Stimulated activated CD4-positive, alpha-beta T cell treated with anti-CD3 and anti-CD28 coated beads, TNF-alpha, amount 100 ng/mL, for 4 hours (primary cell): ENCODE measurements at places on chromosomes 13 and 19.

- no peak for DNase-seq
Observed at GRCh38 chr13:109288151-109288709, 498.2 kb downstream of the IRS2 start.

DNA sequence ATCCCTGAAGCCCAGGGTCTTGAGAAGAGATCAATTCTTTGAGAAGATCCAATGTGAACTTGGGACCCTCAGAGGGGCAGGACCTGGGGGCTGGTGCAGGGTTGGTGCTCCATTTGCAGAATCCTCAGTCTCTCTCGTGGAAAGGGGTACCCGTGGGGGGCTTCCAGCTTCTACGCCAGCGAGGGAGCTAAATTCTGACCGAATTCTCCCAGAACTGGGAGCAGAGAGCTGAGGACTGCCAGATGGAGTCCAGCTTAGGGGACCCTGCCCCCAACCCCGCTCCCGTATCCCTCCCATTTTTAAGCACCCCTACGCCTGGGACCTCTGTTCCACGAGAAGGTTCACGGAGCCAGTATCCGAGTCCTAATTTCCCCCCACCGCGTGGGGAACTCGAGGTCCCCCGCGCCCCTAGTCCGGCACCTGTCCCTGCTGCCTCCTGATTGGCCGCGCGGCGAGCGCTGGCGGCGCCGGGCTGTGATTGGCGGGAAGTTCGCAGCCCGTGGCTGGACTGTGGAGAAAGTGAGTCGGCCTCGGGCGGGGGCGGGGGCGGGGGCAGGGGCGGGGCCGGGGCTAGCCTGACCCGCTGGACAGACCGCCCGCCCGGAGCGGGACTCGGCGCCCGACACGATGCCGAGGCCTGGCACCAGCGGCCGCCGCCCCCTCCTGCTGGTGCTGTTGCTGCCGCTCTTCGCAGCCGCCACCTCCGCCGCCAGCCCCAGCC lies 4.4 kb upstream of the LTBP4 start:
- DNase-seq, result no peak

DNA sequence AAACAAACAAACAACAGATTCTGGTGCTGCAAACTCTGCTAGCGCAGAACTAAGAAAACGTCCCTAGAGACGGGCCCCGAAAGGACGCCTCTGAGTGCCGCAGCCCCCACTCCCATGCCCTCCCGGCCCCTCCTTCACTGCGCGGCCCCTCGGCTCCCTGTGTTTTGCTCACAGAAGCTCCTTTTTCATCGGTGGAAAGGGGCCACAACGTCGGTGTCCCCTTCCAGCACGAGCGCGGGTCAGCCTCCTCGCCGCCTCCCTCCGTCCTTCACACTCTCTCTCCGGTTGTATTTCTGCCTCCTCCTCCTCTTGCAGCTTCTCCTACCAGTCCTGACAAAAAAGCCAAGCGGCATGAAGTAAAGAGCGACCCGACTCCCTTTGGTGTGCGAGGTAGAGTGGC lies 14.8 kb upstream of the F7 start:
- no peak for DNase-seq

GRCh38 chr19:39401549-39402345 lies 4.9 kb upstream of the ZFP36 start:
- DNase-seq, result peak; percentile 63

GRCh38 chr19:14003251-14004055 lies 2.7 kb downstream of the RFX1 start:
- DNase-seq, result no peak

DNA sequence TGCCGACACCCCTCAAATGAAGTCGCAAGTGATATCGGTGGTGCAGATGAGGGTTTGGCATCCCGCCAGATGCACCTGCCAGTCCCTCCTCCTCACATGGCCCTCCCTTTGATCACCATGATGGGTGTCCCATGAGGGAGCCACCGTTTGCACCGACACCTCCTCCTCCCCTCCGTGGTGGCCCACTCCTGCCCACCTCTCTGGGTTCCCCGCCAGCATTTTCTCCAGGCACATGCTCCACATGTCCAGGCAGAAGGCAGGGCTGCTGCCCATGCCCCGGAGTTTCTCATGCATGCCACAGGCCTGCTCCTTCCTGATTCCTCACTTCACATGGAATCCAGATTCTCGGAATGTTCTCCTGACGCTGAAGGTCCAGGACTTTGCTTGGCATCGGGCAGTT lies 49.3 kb downstream of the COL4A2 start:
- no peak for DNase-seq

GRCh38 chr19:30419568-30420180 lies 47.5 kb downstream of the ZNF536 start:
- DNase-seq, result no peak
